AG04450 (cell line): ENCODE measurements at places on chromosomes 3 and 15.

DNA sequence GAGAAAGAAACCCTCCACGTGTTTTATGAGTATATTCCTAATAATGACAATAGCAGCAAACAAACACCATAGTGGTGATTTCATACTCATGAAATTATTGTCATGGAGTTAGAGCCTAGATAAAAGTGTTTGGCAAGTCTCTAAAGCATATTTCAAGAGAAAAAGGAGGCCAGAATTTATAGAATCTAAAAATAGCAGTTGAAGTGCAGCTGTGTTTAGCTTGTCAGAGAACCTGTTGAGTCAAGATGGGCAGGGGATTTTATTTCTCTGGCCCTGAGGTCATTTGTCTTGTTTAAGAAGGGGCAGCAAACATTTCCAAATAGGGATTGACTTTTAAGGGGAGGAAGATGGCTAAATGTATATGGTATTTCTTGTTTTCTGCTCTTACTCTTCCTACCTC lies 279.6 kb upstream of the CTDSPL start:
- no peak for DNase-seq

- DNase-seq, result no peak
These were observed 96.2 kb downstream of the ECT2 start for GRCh38 chr3:172846706-172847105.

DNA sequence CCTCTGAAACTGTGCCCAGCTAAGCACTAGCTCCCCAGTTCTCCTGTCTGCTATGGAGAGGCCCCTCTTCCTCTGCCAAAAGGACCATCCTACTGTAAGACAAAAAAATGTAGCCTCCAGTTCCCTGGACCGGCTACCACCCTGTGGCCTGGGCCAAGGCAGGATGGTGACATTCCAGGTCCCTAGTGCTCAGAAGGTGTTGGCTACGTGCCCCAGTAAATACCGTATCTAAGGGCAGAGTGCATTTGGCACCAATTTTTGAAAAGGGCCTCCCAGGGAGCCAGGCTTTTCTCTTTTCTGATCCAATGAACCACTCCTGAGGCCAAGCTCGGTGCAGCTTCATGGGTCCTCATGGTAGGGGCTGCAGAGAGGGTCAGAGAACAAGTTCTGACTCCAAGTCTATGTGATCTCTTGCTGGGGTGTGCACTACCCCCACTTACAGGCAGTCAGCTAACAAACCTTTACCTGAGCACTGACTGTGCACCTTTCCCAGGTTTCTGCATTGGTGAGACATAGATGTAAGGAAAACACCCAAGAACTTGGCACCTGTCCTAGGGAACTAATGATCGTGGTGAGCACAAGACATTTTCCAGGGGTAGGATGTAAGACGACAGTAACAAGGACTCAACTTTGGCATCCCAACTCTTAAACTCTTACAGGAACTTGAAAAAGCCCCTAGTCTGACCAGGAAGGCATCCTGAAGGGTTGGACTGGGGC lies 32.6 kb downstream of the TLE3 start:
- no peak for DNase-seq

- DNase-seq, result no peak
These were observed 105.4 kb downstream of the CLASP2 start for GRCh38 chr3:33612607-33613006.

DNA sequence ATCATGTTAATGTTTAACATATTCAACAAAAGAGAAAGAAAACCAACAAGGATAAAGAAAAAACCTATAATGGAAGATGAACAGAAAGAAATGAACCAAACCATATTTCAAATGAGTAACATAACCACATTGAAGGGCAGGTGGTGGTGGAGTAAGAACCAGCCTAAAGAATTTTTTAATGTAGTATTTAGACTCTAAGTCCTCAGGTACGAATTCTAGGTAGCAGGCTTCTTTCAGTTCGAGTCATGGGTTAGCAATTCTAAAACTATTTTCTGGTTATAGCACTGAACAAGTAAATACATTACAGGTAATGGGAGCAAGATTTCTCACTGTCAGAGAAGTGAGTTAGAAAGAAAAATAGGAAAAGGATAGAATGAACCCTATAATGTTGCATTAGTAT lies 24.4 kb downstream of the DCBLD2 start:
- no peak for DNase-seq

GRCh38 chr3:185335799-185336198 lies 27.1 kb upstream of the MAP3K13 start:
- DNase-seq, result no peak

- DNase-seq, result peak; percentile 41
These were observed 62.9 kb downstream of the FBN1 start for GRCh38 chr15:48582452-48583247.

DNA sequence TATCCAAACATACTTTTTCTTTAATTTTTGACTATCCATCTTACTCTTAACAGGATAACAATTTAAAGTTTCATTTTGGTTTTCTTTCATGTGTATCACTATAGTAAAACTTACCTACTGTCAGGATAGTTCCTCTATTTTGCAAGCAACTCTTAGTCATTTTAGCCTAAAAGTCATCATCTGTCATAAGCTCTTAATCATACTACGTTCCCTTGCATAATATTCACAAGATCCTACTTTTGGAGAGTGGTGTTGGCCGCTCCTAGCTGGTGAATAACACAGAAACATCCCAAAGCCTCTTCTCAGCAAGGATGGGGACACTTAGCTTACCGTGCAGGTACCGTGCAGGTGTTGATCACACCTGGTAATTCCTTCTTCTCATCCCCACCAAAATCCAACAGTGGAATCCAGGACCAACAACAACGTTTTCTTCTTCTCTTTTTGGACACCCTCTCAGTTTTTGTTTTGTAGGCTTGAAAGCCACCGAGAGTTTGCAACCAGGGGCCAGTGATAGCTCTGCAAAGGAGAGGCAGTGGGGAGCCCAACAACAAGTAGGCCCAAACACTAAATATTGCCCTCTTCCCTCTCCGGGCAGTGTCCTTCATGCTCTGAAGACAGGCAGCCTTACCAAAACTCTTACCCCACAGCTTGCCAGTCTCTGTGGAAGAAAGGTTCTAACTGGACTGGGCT lies 433 bp downstream of the FILIP1L start:
- no peak for DNase-seq

GRCh38 chr3:184568924-184569829 lies 7.6 kb downstream of the EPHB3 start:
- DNase-seq, result peak; percentile 95

DNA sequence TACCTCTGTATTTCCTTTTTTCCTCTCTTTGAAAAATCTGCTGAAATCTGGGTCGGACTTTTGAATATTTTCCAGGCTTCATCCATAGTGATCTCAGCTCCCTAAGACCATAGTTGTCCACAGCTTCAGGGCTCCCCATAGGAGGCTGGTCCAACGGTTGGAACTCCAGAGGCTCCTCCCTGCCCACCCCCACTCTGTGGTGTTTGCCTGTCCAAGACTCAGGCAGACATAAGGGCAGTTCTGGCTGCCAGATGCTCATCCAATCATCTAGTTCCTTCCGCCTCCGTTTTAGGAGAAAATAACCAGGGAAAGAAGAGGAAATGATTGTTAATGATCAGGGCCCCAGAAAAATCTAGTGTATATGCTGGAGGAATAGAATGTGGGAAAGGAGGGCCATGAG lies 27.9 kb upstream of the PRTG start:
- no peak for DNase-seq

DNA sequence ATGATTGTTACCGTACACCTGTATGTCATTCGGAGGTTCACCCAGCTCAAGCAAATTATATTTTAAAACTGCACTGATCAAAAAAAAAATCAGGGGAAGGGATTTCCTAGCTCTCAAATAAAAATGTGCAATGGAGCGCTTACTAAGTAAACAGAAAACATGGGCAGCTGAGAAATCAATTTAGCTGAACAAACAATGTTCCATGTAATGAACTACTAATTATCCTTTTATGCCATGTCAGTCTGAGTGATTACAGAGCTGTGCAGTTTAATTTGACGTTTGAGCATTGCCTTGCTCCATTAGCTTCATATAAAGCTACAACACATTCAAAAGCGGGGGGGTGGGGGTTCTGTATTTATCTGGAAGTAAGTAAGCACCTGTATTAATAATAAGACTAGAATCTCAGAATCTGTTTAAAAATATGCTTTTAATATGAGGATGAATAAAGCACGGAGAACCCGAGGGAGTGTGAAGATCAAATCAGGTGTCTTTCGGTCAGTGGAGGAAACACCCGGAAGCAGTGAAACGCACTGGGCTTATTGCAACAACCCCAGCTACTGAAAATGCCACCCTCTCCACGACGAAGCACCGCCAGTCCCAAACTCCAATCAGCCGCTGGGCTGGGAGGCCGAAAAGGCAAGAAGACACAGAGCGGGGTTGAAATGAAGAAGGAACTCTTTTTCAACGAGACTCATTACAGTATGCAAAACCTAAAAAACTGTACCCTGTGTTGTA lies 196.5 kb upstream of the ATP11B start:
- DNase-seq, result no peak

- DNase-seq, result no peak
These were observed 175.8 kb downstream of the EPHB1 start for GRCh38 chr3:134970895-134971294.

- no peak for DNase-seq
These were observed 16.6 kb downstream of the FOXB1 start for GRCh38 chr15:60020736-60021135.

GRCh38 chr3:122462406-122462805 lies 46.5 kb upstream of the WDR5B start:
- DNase-seq, result no peak

DNA sequence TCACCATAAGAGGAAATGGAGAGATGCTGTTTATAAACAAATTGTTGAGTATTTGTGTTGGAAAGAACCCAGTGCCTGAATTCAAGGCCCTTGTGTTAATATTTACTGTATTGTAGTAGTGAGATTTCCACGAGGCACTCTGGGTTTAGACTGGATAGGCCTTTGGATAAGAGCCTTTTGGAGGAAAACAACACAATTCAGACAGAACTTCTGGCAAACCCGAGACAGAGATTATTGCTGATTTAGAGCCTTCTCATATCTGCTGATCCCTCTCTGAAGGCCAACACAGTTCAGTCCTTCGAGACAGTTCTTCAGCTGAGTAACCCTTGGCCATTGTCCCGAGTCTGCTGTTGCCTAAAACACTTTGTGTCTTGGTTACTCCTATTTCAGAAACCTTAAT lies 55.7 kb downstream of the LMCD1 start:
- DNase-seq, result no peak

DNA sequence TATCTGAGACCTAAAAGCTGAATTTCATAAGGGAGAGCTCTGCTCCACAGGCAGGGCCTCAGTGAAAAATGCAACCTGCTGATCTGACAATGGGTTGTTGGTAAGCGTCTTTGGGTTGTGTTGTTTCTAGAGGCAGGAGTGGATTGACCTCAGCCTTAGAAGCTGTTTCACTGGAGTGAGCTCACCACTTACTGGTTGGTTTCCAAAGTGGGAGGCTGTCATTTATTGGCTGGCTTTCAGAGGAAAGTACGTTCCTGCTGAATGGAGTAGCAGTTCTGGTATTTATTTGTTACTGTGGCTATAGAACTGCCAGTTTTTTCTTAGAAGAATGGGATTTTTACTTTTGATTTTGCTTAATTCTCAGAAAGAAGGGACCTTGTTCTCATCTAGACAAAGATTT lies 29.3 kb upstream of the COL6A5 start:
- no peak for DNase-seq

DNA sequence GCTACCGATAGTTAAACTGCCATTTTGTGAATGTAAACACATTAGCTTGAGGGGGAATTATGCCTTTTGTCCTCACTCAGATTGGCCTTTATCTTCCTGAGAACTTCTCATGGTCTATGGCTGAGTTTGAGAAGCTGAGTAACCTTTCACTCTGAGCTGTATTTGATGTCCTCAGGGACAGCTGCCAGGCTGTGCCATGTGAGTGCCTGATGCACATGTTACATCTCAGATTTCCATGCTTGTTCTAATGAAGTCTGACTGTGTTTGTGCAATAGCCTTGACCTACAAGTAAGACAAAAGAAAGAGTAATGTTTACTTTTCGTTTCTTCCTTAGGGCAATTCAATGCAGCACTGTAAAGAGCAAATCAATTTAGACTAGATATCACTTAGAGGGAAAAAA lies 44.1 kb upstream of the ARL6 start:
- DNase-seq, result no peak

GRCh38 chr15:51088585-51088984 lies 6.1 kb downstream of the TNFAIP8L3 start:
- no peak for DNase-seq

DNA sequence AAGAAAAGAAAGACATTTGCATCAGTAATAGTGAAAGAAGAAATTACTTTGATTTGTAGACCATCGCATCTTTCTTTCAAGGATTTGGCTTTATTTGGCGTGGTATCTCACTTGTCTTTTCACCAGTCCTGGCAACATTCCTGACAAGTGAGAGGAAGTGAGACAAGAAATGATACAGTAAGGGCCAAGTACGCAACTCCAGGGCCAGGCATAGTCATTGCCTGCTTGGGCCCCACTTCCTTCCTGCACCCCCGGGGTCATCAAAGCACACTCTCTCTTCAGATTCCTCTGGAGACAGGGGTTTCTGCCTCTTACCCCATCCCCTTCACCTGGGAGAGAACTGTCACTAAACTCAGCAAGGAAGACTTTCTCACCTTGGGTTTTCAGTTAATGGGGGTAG lies 55.1 kb downstream of the CD47 start:
- DNase-seq, result no peak

DNA sequence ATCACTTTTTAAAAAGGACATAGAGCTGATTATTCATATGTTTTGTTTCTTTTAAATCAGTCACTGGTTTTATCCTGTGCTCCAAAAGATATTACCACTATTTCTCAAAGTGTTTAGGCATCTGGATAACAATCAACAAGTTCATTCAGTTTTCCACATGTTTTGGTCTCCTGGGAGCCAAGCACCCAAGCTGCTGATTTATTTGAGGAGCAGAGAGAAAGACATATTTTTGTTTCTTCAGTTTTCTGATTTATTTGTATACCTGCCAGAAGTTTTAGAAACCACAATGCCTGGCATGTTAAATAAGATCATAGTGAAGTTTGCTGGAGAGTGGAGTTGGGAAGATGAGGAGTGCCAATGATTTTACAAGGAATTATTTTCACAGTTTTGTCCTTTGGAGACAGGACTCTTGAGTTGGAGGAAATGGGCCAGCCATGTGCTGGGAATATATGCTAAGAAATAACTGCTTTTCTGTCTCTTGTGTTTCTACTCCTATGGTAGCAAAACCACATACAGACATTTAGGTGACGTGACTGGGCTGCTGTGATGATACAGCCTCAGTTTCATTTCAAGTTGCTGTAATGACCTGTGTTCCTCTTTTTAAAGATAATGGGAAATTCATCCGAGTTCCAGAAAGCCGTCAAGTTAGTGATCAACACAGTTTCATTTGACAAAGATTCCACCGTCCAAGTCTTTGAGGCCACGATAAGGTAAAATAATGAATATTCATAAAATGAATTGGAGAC lies 11.7 kb downstream of the EDEM1 start:
- no peak for DNase-seq

DNA sequence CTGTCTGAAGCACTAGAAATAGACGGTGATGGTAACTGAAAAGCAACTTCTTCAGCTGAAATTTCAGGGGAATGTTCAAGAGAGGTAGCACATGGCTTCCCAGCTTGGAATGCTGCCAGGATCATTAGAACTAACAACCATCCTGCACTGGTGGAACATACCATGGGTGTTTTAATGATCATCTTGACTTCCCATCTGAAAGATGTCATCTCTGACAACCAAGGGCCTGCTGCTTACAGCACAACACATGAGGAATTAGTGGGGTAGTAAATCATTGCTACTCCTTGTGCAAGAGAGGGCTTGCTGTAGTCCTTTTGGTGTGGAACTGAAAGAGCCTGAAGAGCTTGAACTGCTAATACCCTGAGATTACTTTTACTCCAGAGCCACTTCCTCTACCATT lies 853.7 kb downstream of the MCTP2 start:
- no peak for DNase-seq
